ENCODE measurements at places on chromosomes 3 and 15.

DNA sequence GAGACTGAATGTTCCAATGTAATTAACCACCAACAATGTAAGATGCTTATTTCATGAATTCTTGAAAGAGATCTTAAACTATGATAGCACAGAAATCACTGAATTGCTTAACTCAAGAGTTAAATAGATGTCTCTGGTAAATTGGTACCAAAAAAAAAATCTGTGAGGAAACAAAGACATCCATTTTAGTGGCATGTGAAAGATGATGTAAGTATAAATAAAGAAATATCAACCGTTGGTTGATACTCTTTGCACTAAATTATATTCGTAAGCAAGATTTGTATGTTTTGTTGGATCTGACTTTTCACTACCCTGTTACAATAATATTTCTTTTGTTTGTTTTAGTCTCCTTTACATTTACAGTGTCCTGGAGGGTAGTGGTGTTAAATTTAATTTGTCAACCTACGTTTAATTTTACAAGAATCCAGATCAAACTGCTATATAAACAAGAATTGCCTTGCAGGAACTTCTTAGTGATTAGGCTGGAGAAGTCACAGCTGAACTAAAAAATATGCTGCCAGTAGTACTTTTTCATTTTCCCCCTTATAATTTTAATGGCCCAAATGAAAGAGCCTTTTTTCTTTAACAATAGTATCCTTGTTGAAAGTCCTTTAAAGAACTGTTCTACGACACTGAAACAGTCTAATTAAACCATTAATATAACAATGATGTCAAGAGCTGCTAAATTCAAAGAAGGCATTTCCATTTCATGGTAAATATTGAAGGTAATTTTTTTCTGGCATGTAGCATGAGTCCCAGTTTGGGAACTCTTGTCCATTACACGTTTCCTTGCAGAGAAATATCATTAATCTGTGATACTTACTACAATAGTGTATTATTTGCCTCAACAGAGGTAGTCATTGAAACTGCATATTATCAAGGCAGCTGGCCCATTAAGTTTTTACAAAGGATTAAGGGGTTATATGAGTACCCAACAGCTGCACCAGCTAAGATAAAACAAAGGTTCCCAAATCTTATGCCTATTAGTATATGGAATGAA is 109.6 kb upstream of the PHLDB2 start:
- no peak for DNase-seq

DNA sequence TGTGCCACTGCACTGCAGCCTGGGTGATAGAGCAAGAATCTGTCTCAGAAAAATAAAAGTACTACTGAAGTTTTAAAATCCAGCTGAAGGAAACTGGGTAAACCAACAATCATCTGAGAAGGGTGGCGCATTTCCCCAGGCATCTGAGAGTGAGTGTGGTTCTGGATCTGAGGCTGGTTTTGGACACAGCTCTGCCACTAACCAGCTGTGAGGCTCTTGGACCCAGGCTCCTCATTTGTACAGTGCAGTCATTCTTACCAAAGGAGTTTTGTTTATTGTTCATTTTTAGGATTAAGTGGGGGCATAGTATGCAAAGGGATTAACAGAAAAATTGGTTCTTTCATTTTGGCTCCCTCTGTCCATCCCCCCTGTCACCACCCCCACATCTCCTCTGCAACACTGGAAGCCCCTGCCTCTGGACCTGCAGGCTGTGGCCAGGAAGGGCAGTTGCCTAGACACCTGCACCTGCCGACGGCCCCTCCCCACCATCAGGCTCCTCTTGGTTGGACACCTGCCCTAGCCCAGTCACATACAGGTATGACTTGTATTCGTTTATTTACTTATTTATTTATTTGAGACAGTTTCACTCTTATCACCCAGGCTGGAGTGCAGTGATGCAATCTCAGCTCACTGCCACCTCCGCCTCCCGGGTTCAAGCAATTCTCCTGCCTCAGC is 8.8 kb downstream of the NUP210 start:
- DNase-seq, result no peak

DNA sequence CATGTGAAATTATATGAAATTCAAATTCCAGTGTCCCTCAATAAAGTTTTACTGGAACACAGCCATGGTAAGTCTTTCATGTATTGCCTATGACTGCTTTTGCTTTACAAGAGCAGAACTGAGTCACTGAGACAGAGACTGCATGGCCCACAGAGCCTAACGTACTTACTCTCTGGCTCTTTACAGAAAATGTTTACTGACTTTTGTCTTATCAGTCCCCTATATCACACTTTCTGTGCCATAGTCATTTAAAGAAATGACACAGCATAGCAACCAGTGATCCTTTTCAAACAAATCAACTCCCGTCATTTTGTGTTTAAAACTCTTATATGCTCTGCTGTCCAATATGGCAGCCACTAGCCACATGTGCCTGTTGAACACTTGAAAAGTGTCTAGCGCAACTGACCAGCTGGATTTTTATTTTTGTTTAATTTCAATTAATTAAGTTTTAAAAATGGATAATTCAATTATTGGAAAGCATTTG is 129.7 kb upstream of the CDIN1 start:
- no peak for DNase-seq

- DNase-seq, result no peak
These were observed 151.4 kb upstream of the SEMA6D start for GRCh38 chr15:47565949-47566348.

GRCh38 chr3:87120881-87121280 is 106.2 kb upstream of the CHMP2B start:
- DNase-seq, result no peak

- DNase-seq, result peak; percentile 96
These were observed 5.0 kb downstream of the GATA2 start for GRCh38 chr3:128487813-128488635.

DNA sequence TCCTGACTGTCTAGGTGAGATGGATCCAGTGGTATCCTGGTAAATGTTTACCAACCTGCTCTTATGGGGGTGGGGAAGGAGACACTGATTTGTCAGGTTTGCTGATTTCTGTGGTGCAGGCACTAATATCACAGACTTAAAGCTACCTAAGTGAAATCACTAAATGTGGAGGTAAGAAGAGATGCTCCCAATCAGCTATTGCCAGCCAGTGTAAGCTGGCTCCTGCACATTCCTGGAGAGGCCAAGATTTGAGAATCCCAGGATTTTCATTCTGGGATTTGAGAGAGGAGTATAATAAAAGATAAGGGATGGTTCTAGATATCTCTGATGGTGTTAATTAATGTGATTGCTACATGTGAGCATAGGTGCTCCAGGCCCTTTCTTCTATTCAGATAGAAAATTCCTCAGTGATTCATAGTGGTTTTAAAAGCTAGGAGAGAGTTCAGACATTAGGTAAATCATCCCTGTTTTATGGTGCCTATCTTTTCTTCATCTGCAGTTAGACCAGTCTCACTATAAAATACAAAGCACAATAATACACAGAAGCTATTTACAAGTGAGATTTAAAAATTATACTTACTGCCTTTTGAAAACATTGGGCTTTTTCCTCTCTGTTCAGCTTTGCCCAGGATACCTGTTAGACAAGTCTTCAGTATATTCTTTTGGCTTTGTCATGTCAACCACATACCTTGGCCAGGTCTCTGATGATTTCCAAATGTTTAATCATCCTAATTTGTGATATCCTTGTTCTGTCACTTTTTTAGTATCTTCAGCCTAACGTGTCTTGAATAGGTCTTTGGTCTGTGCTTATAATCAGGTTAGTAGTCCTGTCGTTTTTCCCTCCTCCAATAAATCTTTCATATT is 90.9 kb downstream of the MBNL1 start:
- DNase-seq, result no peak

GRCh38 chr3:7205962-7206361 is 345.0 kb downstream of the GRM7 start:
- DNase-seq, result no peak

DNA sequence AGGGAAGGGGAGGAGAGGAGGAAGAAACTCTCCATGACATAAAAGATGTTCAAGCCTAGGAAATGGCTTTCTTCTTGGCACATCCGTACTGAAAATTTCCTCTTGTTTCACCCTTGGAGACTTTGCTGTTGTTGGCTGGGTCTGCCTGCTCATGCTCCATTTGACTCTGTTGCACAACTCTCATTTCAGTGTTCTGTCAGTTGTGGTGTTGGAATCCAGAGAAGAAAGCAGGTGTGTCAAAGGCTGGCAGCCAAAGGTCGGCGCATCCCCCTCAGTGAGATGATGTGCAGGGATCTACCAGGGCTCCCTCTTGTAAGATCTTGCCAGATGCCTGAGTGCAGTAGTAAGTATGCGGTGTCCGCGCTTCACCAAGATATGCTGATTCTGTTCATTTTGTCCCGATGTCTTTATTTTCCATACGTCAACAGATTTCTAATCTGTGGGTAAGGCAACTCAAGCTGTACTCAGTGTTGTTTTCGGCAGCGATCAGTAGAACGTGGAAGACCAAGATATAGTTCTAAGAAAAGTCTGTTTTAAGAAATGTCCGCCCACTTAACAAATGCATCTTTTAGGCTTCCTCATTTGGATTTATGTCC is 265.2 kb upstream of the GOLGA6L4 start:
- no peak for DNase-seq

DNA sequence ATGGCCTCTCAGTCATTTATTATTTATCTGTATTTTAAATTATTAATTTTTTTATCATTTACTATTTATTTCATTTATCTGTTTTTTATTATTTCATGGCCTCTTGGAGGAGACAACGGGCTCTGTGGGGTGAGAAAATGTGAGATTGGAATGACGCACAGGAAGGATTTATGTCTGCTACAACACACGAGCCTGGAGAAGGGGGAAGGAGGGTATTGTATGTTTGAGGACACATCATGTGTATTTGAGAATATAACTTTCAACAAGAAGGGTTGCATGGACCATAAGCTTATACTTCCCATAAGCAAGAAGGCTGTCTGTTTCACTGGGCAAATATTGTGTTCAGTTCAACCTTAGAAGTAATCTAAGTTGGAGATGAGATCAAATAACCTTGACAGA is 31.7 kb downstream of the LSM3 start:
- DNase-seq, result no peak

- DNase-seq, result no peak
These were observed 757 bp downstream of the VWA5B2 start for GRCh38 chr3:184230081-184230602.

GRCh38 chr15:38610748-38611147 is 46.1 kb upstream of the RASGRP1 start:
- DNase-seq, result no peak

DNA sequence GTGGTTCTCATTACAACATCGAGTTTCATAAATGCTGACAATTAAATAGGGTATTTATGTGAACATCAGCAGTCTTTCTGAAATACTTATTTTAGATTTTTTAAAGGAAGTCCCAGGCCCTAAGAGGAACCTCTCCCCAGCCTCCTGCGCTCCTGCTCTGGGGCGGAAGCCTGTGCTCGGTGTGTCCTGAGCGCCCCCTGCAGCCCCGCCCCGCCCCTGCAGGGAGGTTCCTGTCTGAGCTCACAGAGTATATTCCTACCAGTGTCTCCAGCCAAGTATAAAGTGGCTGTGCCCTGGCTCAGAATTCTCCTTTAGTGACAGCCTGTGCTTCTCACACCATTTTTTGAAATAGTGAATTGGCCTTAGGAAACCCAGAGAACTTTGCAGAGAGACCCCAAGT is 567.9 kb downstream of the GOLGA6L6 start:
- no peak for DNase-seq

- DNase-seq, result no peak
These were observed 69.9 kb downstream of the SYNM start for GRCh38 chr15:99174567-99175395.

- peak; percentile 20 for DNase-seq
These were observed 235.8 kb downstream of the SUCLG2 start for GRCh38 chr3:67418426-67419217.

- no peak for DNase-seq
These were observed 13.6 kb upstream of the RPS17 start for GRCh38 chr15:82553846-82554245.

- no peak for DNase-seq
These were observed 10.8 kb downstream of the CTSH start for GRCh38 chr15:78933823-78934654.

GRCh38 chr3:143671626-143672025 is 176.6 kb downstream of the SLC9A9 start:
- DNase-seq, result no peak

DNA sequence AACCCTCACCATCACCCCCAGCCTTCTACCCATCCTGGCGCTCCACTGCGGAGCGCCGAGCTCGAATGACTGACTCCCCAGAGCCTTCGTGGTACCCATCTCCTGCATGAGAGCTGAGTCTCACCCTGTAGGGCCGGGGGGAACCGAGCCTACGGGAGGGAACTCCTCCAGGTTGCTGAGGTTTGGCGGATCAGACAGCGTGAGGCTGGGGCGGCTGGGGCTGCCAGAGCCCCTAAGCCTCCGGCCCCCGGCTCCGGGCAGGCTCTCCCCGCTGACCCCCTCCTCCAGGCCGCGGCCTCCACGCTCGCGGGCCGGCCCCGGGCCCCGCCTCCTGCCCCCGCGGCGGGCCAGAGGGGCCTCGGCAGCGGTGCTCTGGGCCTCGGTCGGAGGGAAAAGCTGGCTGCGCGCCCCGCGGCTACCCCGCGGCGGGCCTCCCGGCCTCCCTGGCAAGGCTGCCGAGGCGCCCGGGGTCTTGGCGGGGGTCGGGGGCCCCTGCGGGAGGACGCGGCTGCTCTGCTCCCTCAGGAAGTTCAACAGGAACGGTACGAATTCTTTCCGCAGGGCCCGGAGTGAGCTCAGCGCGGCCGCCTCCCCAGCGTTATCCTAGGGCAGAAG is 643 bp downstream of the CDAN1 start:
- peak; percentile 72 for DNase-seq

GRCh38 chr3:32447865-32448400 is 54.7 kb downstream of the CMTM6 start:
- no peak for DNase-seq

- no peak for DNase-seq
These were observed 37.8 kb upstream of the IL20RB start for GRCh38 chr3:136919799-136920580.

DNA sequence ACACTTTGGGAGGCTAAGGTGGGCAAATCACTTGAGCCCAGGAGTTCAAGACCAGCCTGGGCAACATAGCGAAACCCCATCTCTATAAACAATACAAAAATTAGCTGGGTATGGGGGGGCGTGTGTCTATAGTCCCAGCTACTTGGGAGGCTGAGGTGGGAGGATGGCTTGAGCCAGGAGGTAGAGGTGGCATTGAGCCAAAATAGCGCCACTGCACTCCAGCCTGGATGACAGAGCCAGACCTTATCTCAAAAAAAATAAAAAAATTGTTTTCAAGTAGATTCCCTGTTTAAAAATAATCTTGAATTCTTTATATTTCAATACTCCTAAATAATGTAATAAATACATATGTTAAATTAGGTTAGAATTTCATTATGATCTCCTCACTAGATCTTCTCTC is 9.8 kb downstream of the HMCES start:
- DNase-seq, result no peak

GRCh38 chr3:58989163-58989562 is 60.7 kb downstream of the CFAP20DC start:
- DNase-seq, result no peak

- no peak for DNase-seq
These were observed 8.5 kb downstream of the UQCC5 start for GRCh38 chr3:52544937-52545336.

GRCh38 chr15:95845862-95846515 is 484.5 kb upstream of the NR2F2 start:
- no peak for DNase-seq

GRCh38 chr3:146974001-146974400 is 368.9 kb upstream of the PLSCR5 start:
- no peak for DNase-seq
